Tongue (tissue), 3 donors: ENCODE measurements at places on chromosomes 3 and 15. TPM values are rescaled to one million over a fixed set of nuclear protein-coding genes. Genes with fewer than 3 reads are reported as not detected.
A peak's percentile ranks its signal among the peaks of the same experiment; 100 is the strongest.

WDR49 gene
- total RNA-seq, result 2.2 TPM

C3orf85 gene
- total RNA-seq, result not detected

RAB8B gene
- total RNA-seq, result 31.3 TPM

C3orf49 gene
- total RNA-seq, result not detected

KLHL6 gene
- total RNA-seq, result 4.2 TPM

RTP1 gene
- total RNA-seq, result 1.0 TPM

LEKR1 gene
- total RNA-seq, result 0.51 TPM

GXYLT2 gene
- 47.7 TPM for total RNA-seq

CXCR6 gene
- total RNA-seq, result 0.41 TPM

SPATA12 gene
- not detected for total RNA-seq

DNA sequence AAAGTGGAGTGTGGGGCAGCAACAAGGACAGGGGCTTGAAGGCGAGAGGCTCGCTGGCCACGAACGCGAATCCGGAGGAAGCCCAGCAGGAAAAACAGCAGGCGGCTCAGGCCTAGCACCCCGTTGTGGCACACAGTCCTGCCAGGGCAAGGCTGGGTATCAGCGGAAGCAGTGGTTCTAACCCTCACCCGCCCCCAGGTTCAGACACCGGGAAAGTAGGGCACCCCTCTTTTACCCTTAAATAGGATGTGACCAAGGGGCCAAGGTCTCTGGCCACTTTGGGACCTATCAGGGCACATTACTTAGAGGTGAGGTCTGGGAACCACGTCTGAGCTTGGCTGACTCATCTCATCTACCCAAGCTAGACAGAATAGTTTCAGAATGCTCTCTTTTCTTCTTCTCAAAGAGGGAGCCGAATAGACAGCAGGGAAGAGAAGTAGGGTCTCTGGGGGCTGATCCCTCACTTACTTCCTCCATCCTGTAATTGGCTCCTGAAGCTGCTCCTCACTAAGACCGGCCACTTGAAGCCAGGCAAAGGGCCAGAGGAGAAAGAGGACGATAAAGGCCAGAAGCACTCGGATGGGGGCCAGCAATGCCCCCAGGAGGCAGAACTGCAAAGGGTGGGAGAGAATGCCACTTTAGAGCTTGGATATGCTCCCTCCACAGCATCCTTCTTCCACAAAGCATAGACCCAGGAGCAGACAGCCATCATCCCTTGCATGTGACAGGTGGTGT lies 1.7 kb downstream of the LPCAT4 start:
- DNase-seq, result peak; percentile 5

DNA sequence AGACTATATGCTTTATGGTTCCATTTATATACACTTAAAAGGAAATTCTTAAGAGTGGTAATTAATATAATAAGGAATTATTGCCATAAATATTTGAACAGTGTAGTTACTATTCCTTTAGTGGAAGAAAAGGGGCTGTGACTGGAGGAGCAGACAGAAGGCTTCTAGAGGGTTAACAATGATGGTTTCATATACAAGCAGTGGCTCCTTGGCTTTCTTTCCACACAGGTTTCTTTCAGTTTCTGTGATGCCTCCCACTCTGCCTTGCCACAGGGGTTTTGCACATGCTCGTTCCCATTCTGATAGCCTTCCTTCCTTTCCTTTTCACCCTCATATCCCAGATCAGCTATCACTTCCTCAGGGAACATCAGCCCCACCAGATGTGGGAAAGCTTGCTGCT lies 108.8 kb upstream of the LYSMD4 start:
- DNase-seq, result no peak

- no peak for DNase-seq
These were observed 142.7 kb upstream of the DPPA4 start for GRCh38 chr3:109480014-109480413.

- no peak for DNase-seq
These were observed 182.3 kb downstream of the ADAMTS17 start for GRCh38 chr15:100159436-100159835.

DNA sequence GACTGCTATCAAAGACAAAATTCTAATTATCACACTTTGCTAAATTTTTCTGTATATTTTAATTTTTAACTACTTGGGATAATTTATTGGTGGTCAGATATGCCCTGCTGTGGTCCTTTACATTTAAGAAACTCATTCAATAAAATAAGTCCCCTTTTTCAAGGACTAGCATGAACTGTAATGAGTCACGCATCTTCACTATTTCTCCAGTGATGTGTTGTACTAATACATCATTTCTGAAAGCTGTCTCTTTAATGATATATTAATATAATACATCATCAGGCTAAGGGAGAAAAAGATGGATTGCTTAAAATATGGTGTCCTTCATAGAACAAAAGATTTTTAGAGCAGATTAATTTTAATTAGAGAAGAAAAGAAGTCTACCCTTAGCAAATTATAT lies 901.4 kb downstream of the DIPK2A start:
- DNase-seq, result no peak

DNA sequence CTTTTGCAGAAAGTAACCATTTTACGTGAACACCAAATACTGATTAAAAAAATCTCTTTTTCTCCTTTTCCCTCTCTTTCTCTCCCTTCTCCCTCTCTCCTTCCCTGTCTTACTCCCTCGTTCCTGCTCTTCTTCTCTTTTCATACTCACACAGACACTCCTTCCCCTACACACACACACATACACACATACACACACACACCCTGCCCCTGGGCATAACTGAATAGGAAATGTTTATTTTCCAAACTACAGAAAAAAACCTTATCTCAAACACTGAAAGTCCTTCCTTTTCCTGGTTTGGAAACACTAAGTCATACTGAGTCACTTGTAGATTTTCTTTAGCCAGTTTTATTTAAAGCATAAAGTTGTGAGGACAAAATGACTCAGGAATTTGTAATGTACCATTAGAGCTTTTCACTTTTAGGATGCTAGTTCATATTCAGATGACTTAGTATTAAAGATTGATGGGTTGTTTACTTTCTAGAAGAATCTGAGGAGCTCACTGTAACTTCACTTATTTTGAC lies 62.4 kb downstream of the MBNL1 start:
- DNase-seq, result no peak

DNA sequence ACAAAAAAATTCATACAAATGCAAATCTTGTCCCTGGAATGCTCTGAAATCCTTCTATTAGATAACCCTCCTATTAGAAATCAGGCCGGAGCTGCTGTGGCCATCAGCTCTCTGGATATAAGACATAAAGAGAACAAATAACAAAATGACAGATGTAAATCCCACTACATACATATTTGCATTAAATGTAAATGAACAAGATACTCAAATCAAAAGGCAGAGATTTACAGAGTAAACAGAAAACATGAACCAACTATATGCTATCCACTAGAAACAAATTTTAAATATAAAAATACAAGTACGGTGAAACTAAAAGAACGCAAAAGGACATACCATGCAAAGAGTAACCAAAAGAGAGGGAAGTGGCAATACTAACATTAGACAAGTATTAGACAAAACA lies 10.7 kb downstream of the CYFIP1 start:
- DNase-seq, result no peak

- DNase-seq, result no peak
These were observed 33.9 kb upstream of the MEX3B start for GRCh38 chr15:82079736-82080135.

DNA sequence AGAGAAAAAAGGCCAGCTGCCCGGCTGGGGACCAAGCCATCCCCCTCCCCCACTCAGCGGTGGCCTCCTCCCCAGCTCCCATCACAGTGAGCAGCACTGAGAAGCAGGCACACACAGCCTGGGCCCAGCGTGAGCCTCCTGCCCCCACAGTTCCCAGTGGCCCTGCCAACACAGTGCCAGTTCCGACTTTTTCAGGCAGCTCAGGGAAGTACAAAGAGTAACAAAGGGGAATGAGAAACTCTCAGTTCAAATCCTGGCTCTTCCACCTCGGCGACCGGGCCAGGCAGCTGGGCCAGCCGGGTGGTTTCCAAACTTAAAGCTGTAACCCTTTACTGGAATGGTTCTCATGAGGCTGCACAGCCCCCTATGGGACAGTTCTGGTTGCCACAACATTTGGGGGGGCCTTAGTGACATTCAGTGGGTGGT lies 18.5 kb downstream of the TNK2 start:
- DNase-seq, result peak; percentile 42

DNA sequence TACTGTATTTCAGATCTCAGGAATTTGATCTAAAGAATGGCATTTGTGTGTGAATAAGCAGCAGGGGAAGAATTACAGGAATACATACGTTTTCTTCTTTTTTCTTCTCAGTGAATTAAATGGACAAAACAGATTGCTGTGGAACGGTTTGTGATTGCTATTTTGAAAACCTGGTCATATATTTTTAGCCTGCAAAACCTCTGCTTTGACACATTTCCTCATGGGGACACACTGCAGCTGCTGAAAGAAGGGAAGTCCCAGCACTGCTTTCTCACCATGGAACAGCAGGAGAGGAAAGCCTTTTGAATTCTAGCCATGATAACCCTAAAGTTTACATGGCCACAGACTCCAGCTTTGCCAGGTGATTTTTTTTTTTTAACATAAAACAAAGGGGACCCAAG lies 315.0 kb downstream of the OXSM start:
- DNase-seq, result peak; percentile 88

GRCh38 chr3:177776661-177777101 lies 579.4 kb upstream of the TBL1XR1 start:
- peak; percentile 66 for DNase-seq

- peak; percentile 20 for DNase-seq
These were observed 1.5 kb downstream of the RBP1 start for GRCh38 chr3:139537795-139538621.

- DNase-seq, result peak; percentile 35
These were observed 1.5 kb downstream of the C2CD4A start for GRCh38 chr15:62068071-62068809.

DNA sequence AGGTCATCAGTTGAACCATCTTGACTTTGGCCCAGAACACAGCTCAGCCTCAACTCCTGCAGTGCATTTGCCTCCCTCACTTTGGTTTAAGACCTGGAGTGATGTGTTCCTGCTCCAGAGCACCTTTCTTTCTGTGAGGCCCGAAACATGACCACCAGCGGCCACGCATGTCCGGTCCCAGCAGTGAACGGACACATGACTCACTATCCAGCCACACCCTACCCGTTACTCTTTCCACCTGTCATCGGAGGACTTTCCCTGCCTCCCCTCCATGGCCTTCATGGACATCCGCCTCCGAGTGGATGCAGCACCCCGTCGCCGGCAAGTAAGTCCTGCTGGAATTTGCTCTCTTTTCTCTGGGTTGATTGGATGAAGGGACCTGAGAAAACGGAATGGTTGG lies 253.8 kb upstream of the RARB start:
- DNase-seq, result no peak

DNA sequence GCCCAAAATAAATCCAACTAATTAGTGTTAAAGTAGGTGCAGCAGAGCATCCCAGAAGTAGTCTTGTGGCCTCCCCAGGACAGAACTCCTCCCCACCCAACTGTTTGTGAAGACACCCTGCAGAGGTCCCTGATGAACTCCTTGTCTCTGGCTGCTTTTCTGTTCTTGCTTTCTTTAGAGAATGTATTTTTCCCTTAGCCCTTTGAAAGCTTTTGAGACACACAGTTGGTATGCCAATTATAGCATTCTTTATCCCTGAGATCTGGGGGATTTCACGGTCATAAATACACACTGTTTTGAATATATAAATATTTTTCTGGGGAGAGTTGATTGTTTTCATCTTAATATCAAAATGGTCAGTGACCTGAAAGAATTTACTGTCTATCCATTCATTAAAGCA lies 9.8 kb downstream of the TFG start:
- DNase-seq, result no peak

GRCh38 chr3:17894434-17895060 lies 152.1 kb upstream of the TBC1D5 start:
- peak; percentile 6 for DNase-seq

GRCh38 chr15:60411774-60412425 lies 14.1 kb upstream of the ANXA2 start:
- peak; percentile 27 for DNase-seq

GRCh38 chr15:36654866-36655265 lies 75.4 kb downstream of the CDIN1 start:
- DNase-seq, result no peak

GRCh38 chr3:127473244-127474024 lies 117.1 kb downstream of the TPRA1 start:
- no peak for DNase-seq

- no peak for DNase-seq
These were observed 243.5 kb upstream of the ROPN1 start for GRCh38 chr3:124235446-124235845.

DNA sequence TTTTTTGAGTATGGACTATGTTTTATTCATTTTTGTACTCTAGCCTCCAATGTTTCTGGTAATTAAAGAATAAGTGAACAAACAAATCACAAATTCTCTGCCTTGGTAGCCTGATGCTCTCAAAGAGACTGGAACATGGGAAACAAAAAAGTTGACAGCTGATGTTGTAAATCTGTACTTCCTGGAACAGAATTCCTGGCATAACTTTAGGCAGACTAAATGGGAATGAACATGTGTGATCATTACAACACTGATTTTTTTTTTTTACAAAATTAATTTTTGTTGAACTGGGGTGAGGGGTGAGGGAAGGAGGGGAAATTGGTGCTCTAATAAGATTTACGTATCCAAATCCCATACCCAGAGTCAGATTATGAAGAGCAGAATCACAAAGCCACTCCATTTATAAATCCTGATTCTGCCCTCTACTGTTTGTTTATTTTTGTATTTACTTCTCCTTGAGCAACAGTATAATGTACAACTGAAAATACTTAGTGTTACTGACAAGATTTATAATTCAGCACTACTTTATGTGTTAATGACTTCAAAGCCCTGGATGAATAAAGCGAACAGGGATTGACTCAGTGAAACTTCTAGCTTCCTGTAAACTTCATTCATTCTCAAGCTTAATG lies 165.0 kb downstream of the FRMD5 start:
- peak; percentile 14 for DNase-seq
